Skin of body (tissue), 3 donors: ENCODE measurements at places on chromosomes 7 and 10. TPM values are rescaled to one million over a fixed set of nuclear protein-coding genes. Genes with fewer than 3 reads are reported as not detected.
A peak's percentile ranks its signal among the peaks of the same experiment; 100 is the strongest.

DNA sequence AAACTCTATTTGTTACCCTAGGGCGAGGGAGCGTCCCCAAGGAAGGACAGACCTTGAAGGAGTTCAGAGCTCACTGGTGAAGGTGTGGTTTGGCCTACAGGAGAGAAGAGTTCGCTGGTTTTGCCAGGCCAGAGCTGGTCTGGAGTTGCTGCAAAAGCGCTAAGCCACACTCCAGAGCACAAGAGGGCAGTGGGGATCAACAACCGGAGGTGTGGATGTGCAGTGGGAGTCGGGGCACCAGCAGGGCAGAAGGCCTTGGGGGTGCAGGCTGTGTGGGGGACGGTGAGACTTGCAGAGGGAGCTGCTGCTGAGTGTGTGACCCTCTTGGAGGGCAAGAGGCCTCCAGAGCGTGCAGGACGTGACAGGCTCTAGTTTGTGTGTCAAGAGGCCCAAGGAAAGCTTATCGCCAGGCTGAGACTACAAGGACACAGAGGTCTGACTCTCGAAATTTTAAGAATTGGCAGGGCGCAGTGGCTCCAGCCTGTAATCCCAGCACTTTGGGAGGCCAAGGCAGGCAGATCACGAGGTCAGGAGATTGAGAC lies 14.3 kb upstream of the CUL1 start:
- no peak for DNase-seq

DNA sequence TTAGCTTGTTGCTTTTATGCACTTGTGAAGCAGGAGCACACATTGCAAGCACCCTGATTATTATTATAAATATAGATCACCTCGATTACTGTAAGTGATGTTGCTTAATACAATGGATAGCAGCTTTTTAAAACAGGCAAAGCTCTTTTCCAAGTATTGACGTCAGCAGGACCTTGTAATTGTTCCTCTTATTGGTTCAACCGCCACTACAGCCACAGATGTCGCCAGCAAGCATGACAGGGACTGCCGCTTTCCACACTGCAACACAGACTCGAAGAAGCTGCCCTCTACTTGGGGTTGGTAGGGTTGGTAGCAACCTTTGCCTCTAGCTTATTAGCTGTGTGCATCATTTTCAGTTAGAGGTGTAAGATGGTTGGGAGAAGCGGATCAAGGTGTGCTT lies 167.6 kb downstream of the ZNF365 start:
- no peak for DNase-seq

DNA sequence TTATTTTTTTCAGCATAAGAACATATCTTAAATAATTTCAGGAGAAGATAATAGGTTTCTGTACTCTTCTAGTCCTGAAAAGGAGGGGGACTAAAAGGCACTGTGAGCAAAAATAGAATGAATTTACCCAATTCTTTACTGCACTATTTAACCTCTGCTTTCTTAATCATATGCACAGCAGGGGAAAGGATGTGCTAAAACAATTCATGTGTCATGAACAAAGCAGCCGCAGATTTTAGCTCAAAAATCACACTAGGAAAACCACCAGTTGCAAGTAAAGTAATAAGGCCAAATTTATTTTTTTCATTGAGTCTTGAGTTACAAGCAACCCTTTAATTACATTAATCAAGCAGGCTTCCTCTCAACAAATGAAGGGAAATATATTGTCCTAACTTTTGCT lies 80.1 kb downstream of the CABCOCO1 start:
- DNase-seq: no peak

DNA sequence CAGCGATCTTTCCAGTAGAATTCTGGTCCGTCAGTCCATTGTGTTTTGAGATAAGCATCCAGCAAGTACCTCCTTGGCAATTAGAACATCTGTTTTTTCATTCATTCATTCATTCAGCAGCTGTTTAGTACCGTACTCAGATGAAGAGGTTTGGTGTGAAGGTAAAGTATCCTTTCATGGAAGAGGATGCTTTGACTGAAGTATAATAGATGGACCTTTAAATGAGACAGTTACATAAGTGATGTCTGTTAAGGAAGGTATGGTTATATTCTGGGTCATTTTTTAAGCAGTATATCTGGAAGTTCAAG lies 1.2 kb downstream of the MAPK8 start:
- DNase-seq: no peak

VPS50 gene
- 38.3 TPM for total RNA-seq

DNA sequence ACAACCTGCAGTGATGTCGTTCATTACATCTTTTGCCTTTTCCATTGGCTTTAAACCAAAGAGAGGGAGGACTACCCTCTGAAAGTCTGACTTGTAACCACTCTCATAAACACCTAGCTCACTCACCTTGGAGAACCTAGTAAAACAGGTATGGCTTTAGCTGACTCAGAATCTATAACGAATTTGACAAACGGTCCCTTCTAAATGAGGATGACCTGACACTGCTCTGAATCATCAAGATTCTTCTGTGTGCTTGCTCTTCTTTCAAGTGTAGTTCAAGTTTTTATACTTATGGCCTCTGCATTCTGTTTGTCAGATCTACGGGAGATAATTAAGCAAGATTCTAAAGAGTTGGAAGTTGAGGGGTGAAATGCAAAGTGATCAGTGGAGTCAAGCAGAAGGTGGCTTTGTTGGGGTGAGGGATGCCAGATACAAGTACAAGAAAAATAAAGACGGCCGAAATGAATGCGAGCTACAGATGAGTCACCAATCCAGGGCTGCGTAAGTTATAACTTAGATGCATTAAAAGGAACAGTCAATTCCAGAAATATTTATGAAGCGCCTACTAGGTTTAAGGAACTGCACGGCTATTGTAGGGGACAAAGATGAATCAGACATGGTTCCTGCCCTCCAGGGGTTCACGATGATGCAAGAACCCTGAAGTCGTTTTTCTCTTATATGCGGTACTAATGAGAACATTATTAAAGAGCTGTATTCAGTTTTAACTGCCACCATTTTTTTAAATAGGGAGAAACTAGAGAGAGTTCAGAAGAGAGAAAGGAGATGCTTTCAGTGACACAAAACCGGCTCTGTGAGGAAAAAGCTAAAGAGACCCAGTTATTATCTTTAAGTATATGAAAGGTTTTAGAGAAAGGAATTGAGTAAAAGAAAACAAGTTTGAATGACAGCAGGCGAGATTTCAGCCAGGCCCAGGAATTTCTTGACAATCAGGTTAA lies 6.5 kb downstream of the HIPK2 start:
- no peak for DNase-seq

- DNase-seq: no peak
These were observed 50.2 kb upstream of the GNA12 start for GRCh38 chr7:2894118-2894940.

DNA sequence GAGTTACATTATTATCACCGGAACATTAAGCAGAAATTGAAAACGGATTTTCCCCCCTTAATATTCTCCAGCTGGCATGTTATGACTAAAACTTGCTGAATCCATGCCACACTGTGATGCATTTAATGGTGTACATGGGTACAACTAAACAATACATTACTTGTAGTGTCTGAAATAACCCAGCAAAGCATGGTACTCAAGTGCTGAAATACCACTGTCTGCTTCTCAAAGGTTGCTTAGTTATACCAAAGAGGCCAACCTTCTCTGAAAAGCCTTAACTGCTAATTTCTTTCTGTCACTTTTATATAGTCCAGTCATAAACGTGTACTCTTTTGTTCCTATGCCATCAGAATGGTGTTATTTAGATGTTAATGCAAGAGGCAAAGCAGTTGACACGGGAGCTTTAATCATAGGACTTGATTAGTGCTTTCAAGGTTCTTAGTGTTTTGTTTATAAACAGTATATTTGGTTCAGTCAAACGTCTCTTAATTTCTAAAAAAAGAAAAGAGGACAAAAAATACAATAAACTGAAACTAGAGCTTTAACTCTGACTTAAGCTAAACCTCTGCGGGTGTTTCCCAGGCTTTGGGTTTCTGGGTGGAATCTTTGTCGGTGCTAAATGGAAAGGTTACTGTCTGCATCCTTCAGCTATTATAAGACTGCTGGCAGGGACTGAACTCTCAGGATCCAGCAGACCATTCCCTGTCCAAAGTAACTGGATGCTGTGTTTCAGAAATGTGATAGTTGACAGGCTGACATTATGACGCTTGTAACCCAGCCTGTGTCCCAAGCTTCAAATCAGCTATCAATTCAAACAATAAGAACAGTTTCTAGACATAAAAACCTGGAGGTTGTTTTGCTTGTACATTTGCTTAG lies 202.6 kb downstream of the PPP1R3A start:
- DNase-seq: peak; percentile 2

NUTM2E gene
- total RNA-seq: 0.20 TPM

CPN1 gene
- not detected for total RNA-seq

GRCh38 chr10:83516788-83517187 lies 622.5 kb upstream of the GHITM start:
- no peak for DNase-seq

DNA sequence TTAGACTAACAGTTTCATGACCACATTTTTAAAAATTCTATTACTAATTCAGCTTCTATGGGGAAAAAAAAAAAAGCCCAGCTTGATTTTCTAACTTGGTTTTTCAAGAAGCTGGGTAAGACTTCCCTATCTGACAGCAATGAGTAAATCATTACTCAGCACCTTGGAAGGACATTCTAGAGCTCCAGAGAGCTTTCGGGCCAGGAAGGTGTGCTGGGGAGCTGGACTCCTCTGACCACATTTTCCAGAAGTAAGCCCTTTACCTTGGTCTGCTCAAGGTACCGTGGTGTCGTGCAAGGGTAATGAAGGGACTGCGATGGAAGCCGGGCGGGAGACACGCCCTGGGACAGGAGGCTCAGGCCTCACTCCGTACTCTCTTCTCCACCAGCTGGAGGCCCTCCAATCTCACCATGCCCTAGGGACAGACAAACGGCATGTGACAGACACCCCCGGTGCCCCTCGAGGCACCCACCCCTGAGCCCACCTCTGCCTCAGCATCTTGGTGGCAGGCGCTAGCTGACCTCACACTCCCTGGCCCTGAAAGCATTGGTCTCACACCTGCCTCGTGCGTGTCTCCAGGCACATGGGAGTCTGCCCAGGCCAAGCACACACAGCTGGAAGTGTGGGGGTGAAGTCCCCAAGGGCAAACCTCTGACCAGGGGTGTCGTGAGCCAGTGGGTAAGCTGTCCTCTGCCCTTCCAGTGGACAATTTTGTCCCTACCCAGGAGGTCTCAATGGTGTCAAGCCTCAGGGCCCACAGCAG lies 152.1 kb downstream of the OAT start:
- DNase-seq: no peak
